ENCODE measurements at places on chromosomes 3 and 15. TPM values are rescaled to one million over a fixed set of nuclear protein-coding genes. Genes with fewer than 3 reads are reported as not detected.
A peak's percentile ranks its signal among the peaks of the same experiment; 100 is the strongest.

DNA sequence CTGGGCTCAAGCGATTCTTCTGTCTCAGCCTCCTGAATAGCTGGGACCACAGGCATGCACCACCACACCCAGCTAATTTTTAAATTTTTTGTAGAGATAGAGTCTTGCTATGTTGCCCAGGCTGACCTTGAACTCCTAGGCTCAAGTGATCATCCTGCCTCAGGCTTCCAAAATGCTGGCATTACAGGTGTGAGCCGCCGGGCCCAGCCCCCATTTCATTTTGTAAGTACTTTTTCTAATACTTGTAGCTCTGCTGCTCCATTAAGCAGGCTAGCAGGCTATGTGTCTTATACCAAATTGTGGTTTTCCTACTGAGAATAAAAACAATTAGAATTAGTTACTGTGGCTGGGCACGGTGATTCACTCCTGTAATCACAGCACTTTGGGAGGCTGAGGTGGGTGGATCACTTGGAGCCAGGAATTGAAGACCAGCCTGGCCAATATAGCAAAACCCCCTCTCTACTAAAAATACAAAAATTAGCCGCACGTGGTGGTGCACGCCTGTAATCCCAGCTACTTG lies 22.4 kb downstream of the NIPA1 start:
- DNase-seq = no peak

- no peak for DNase-seq
Measured at GRCh38 chr15:70766597-70766996, 3.2 kb upstream of the UACA start.

MBD4 gene
- 18.1 TPM for total RNA-seq

LSMEM2 gene
- 0.98 TPM for total RNA-seq

GRCh38 chr3:25139267-25139666 lies 288.8 kb upstream of the RARB start:
- no peak for DNase-seq

DNA sequence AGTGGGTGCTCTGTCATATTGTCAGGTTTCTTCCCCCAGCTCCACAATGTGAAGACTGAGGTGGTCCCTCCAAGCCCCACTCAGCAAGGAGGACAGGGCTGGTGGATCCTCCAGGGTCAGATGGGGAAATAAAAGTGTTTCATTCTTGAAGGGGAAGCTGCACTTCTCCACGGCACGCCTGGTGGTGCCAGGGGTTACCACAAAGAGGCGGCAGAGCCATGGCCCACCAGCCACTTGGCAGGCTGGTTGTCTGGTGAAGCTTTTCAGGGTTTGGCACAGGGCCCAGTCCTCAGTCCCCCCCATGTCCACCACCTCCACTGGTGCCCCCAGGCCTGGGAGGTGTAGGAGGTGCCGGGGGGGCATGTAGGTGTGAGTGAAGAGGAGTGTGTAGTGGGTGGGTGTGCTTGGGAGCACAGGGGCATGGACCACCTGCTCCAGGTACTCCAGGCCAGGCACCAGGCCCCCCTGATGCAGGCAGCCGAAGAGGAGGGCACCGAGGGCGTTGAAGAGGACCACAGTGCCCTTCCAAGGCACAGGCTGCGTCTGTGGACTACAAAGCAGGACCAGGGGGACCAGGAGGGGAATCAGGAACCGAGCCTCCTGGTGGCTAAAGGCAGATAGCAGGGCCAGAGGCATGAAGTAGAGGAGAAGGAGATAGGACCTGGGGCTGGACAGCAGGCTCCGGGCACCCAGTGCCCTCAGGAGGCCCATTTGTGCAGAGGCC lies 5.0 kb upstream of the NCBP2 start:
- no peak for DNase-seq

DNA sequence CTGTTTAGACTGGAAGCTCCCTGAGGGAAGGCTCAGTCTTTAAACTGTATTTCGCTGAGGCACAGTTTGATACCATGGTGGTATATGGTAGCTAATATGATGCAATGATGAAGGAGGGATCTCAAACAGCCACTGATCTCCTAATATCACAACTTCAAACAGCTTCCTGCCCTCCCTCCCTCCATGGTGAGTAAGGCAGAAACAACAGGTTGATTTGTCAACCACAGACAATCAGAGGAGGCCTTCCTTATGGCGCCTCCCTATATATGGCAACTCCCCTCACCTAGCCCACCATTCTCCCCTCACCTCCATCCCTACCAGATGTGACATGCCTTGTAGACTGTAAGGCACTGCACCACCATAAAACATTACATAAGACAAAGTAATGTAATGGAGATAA lies 316.5 kb upstream of the ICE2 start:
- DNase-seq = no peak

- no peak for DNase-seq
Measured at GRCh38 chr3:182715006-182715405, 78.3 kb upstream of the ATP11B start.

DNA sequence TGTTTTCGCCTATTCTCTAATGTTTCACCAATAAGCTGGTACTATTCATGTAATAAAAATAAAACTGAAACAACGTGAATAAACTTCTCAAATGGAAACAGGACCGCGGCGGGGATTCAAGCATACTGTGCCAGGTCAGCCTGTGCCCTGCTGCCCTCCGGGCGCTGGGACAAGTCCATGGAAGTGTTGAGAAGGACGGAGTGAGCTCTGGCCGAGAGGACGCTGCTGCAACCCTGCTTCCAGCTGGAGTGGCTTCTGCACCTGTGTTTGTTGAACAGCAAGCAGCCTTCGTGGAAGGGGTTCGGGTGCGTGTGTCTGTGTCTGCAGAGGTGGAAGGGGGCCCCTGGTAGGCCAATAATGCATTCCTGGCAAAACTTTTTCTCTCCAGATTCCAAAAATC lies 50.0 kb upstream of the PCSK6 start:
- DNase-seq = no peak

DNA sequence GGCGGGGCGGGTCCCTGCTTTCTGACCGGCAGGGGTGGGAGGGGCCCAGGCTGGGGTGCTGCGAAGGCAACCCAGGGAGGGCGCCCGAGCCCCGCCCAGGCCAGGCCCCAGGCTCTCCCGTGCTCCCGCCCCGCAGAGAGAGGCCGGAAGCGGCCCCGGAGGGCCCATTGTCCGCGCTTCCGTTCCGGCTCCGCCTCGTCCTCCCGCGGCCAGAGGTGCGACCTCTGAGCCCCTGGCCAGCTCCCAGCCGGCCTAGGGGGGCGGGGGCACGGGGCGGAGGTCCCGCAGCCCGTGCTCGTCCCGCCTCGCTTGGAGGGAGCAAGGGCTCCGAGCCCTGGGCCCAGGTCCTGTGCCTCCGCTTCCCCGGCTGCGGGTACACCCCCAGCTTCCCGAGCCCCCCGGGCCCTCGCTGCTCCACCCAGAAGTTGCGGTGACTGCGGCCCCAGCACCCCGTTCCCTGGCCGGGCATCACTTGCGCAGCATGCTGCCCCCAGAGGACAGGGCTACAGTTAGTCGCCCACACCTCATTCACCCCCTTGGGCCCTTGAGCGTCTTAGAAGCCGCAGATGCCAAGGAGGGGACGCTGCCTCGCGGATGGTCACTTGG lies 20.4 kb upstream of the PLXND1 start:
- peak; percentile 87 for DNase-seq

DNA sequence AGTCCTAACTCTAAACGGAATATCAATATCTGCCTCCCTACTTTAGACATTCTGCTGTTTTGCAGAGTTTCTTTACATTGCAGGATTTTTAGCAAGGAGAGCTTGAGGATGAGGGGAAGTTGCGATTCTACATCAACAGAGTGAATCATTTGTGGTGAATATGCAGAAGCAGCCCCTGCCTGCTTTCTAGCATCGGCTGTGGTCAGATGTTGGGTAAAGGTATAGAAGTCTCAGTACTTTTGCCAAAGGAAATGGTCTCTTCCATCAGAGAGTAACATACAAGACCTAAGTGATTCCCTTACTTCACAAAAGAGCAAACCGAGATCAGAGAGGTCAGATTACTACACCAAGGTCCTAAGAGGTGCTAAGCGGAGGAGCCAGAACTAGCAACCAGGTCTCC lies 15.2 kb downstream of the ST3GAL6 start:
- DNase-seq = no peak

SCN5A gene
- not detected for total RNA-seq

NOX5 gene
- not detected for total RNA-seq

- no peak for DNase-seq
Measured at GRCh38 chr3:148319960-148320359, 377.7 kb upstream of the AGTR1 start.

CRYGS gene
- not detected for total RNA-seq

GRCh38 chr3:100407977-100408532 lies 6.7 kb downstream of the LNP1 start:
- DNase-seq = no peak

DNA sequence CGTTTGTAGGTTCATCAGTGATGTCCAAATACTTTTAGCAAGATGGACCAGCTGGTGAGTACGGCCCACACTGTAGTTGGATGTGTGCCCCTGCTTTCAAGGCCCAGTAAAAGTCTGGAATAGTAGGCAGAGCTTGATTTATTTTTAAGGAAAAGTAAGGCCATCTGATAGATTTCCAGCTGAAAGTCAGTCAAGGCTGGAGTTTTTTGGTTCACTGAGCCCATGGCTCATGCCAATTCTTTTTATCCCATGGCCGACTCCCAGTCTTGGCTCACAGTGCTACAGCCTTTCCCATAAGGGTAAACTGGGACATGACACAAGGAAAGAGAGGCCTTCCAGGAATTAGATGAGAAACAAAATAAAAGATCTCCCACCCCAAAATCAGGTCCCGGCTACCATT lies 13.5 kb downstream of the CCDC80 start:
- no peak for DNase-seq

MYRIP gene
- 1.9 TPM for total RNA-seq

Data from gastrocnemius medialis (tissue), 4 donors.